ENCODE measurements at places on chromosomes 4 and X. TPM values are rescaled to one million over a fixed set of nuclear protein-coding genes. Genes with fewer than 3 reads are reported as not detected.

DNA sequence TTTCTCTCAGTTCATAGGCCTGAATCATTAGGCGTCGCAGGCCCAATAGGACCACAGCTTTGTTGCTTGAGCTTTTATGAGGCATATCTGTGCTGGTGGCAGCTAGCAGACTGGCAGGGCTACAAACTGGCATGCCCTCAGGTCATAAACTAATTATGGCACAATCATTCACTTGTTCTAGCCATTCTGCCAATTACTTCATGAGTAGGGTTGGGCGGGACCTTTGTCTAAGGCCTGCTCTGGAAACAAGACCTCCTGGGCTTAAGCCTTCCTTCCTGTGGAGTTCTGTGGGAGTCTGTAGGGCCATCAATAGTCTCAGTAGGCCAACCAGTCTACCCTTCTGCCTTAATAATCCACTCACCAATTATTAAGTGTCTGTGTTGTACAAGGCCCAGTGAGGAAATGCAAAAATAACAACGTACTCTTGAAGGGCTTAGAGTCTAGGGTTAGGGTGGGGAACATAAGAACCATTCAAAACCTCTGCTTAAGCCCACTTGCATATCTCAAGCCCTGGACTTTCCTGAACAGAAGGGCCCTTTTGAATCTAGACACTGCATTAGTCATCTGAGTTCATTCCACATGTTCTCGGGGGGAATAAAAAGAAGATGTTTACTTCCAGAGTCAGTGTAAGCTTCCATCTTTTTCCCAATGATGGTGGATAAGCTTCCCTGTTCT lies 44.5 kb downstream of the SHROOM4 start:
- peak; percentile 36 for DNase-seq

- no peak for DNase-seq
Measured at GRCh38 chr4:165874072-165874790, 1.2 kb downstream of the TLL1 start.

DNA sequence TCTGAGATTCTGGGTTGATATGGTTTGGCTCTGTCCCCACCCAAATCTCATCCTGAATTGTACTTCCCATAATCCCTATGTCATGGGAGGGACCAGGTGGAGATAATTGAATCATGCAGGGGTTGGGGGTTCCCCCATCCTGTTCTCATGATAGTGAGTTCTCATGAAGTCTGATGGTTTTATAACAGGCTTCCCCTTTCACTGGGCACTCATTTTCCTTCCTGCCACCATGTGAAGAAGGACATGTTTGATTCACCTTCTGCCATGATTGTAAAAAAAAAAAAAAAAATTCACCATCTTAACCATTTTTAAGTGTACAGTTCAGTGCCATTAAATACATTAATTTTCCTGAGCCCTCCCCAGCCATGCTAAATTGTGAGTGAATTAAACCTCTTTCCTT lies 42.6 kb downstream of the SUPT20HL2 start:
- no peak for DNase-seq

DNA sequence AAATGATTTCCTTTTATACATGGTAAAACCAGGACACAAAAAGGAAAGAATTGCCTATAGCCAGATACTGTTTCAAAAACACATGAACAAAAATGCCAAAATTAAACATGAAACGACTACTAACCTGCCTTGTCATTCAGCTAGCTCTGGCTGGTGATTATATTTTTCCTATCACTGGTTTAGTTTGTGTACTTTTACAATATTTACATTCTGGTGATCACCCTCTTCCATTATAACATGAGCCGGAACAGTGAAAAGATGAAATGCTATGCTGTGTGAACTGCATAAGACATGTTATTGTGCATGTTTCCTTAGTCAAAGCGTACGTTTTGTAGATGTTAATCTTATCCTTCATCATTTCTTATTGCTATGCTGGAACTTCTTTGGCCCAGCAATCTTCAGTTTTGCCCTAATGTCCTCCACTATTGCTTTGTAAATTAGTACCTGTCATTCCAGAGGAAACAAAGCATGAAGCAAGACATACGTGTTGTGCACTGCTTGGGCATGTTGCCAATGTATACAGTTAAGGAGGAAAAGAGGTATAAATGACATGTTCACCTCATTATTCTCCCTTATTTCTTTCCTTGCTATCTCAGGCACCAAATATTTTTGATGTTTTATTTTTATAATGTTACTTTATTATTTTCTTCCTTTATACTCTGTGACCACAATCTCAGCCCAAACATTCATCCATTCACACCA lies 386.3 kb downstream of the ARHGAP24 start:
- DNase-seq, result peak; percentile 18

DNA sequence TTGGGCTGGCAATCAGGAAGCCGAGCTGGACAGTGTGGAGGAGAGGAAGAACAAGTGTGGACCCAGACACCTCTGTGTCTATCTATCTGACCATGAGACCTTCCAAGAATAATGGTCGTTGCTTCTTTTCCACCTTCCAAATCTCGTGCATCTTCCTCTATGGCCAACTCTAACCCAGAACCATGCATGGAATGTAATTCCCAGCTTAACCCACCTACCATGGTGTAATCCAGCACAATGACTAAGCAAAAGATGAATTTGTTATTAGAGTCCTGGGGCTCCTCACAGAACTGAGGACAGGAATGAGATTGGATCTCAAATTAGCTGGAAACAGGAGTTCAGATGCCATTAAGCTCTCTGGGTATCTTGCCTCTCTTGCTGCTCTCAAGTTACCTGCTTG lies 17.4 kb upstream of the TMEM184C start:
- DNase-seq, result no peak

DNA sequence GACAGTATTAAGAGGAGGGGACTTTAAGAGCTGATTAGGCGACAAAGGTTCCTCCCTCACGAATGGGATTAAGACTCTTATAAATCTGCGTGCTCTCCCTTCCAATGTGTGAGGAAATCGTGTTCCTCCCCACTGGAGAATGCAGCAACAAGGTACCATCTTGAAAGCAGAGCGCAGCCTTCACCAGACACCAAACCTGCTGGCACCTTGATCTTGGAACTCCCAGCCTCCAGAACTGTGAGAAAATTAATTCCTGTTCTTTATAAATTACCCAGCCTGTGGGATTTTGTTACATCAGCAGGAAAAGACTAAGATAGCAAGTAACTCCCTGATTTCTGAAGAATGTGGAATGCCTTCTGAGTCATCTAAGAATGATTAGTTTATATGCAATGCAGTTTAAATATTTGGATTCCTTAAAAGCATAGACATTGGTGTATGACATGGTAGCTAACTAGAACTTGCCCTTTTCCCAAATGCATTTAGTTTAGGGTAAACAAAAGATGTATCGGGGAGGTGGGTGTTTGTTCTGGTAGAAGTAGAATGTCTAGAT lies 86.1 kb downstream of the USP46 start:
- DNase-seq, result no peak

DNA sequence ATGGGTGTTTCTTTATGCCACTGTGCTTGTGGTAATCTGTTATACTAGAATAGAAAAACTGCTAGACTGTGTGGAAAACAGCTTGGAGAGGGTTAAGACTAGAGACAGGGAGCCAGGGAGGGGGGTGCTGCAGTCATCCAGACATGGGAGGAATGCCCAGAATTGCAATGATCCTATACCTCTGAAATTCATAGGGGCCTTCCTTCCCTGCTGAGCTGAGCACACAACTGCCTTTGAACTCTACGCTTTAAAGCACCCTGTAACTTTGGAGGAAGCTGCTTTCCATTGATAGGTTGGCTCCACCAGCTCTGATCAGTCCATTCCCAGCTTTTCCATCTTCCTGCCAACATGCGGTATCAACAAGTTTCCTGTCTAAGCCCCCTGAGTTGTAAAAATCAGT lies 155.9 kb upstream of the RASGEF1B start:
- DNase-seq, result no peak

DNA sequence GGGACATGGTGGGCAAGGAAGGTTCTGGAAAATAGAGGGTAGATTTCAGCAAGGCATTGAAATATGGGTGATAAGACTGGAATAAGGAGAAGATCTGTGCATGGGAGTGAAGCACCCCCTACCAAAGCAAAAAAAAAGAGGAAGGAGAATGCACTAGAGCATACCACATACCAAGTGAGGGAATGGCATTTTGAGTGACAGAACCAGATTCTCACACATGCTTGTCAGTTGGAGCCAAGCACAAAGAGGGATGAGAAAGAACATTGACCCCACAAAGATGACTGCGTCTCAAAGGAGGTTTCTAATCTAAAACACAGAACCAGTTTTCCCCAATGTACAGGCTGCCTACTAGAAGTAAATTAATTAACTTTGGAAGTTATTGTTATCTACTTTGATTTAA lies 140.3 kb upstream of the SMAD1 start:
- DNase-seq, result no peak

GRCh38 chrX:107567370-107567769 lies 60.9 kb upstream of the PRPS1 start:
- DNase-seq, result no peak

DNA sequence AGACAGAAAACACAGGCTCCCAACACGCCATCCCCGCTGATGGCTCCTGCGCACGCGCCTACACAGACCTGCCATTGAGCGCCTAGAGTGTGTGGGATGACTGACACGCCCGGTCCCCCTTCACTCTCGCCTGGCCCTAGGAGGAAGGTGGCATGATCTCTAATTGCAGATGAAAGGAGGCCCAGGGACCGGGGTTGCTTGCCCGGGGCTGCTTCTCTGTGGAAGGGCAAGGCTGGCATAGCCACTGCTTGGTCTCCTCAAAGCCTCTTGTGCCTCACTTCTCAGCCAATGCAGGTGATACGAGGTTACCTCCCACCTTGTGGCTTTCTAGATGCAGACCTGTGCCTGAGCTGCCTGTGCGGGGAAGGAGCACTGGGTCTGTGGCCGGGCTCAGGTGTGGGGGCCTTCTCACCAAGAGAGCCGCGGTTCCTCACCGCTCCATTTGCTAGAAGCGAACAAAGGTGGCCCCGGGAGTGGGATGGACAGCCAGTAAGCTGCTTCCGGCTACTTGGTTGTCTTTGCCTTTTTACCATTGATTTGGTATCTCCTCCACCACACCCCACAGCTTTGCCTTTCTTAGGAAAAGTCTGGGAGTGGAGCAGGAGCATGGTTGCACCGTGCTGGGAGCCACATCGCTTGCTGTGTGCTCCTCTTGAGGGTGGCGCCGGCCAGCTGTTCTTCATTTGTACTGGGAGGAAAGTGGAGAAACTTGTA lies 47.0 kb downstream of the TBC1D14 start:
- DNase-seq, result no peak

- no peak for DNase-seq
Measured at GRCh38 chrX:55014897-55015299, 14.7 kb downstream of the APEX2 start.

DNA sequence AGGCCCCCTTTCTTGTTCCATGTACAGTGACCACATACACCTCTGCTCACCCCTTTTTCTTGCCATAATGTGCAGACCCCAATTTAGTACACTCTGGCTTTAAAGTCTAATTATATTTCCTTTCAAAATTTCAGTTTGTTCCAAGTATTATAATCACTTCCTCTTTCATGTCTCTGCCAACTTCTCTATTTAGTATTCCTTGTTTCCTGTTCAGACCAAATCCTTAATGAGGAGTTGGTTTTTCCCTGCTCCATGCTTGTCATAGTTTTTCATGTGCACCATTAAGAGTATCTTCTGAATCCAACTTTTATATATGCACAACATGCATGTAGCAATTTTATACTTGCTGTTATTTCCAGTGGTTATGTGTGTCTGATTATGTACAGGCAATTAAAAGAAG lies 32.3 kb downstream of the USP53 start:
- DNase-seq, result no peak

DNA sequence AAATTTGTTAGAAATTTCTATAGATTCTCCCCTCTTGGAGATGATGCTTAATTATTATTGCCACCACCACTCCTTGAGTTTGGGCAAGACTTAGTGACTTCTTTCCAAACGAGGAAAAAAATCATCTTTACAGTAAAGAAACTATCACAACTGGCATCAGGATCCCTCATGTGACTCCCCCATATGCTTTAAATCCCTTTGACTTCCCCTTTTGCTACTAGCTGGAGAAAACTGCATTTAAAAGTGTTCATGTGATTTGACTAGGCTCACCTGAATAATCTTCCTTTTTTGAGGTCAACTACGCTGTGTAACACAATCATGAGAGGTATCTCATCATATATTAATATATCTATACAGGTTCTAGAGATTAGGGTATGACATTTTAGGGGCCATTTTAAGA lies 30.3 kb upstream of the ENOX2 start:
- no peak for DNase-seq

- DNase-seq, result no peak
Measured at GRCh38 chr4:27096142-27096824, 235.6 kb downstream of the STIM2 start.

The GPRIN3 gene
- total RNA-seq, result 7.6 TPM

The GAGE1 gene
- total RNA-seq, result not detected

The NAT8L gene
- total RNA-seq, result 0.83 TPM

The SATL1 gene
- not detected for total RNA-seq

The OPHN1 gene
- total RNA-seq, result 13.1 TPM

Measured in Calu3 (cell line).